ENCODE measurements at places on chromosomes 2 and 18.

DNA sequence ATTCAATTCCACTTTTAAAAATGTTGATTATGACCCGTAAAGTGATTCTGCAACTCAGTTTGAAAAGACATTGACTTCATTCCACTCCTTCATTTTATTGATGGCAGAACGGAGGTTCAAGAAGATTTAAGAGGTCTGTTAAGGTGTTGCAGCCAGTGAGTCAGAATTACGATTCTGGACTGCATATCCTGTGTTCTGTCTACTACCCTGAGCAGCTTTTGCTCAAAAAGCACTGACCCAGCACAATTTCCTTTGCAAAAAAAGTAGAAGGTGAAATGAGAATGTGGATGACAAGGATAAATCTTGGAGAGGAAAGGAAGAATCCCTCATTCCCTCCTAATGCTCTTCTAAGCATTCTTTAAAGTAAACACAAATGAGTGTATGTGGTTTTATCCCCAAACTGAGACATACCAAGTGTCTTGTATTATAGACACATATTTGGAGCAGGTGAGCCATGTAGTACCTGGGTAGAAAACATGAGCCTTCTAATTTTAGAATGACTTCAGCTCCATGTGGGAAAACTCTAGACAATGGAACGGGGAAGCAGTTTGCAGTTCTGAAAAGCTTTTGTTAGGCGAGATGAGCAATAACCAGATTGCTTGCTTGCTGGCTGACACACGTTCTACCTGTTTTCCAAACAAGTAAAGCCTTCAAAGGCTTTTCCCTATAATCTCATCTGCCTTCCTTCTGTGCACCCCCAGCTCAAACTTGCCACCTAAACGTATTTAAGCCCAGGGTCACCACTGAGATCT lies 44.7 kb downstream of the TGFA start:
- no peak for DNase-seq

GRCh38 chr2:181456660-181457120 lies 496 bp upstream of the ITGA4 start:
- no peak for DNase-seq

- DNase-seq, result no peak
These were observed 139.2 kb downstream of the INHBB start for GRCh38 chr2:120485096-120485495.

GRCh38 chr2:220998156-220998555 lies 573.9 kb downstream of the EPHA4 start:
- no peak for DNase-seq

GRCh38 chr2:71609441-71609840 lies 156.1 kb downstream of the DYSF start:
- no peak for DNase-seq

DNA sequence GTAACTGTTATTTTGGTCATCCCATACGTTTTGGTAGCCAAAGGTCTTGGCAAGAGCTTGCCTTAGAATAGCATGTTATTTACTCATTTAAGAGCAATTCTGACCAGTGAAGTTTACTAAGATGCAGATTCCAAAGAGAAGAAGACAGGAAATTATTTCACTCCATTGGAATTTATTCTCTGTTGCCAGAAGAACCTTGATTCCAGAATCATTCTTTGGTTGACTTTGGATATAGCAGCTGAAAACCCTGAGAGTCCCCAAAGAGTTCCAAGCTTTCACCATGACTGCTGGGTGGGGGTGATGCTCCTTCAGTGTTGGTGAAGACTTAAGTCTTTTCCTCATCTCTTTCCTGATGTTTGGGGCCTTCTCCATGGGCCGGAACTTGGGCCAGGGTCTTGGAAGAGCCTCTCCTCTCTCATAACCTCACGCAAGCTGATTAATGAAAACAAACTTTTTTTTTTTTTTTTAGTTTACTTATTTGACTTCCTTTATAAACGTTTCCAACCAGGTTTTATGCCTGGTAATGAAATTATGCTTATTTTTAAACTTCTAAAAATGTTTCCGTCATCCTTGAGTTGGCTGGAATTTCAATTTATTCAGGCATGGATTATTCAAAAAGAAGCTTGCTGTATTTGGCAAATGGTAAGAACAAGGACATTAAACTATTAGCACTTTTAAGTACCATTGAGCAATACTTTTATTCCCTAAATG lies 192.0 kb downstream of the MTX2 start:
- DNase-seq, result no peak
